ENCODE measurements at places on chromosomes 1 and 21. TPM values are rescaled to one million over a fixed set of nuclear protein-coding genes. Genes with fewer than 3 reads are reported as not detected.

GRCh38 chr1:53079251-53079650 is 17.2 kb downstream of the PODN start:
- no peak for DNase-seq

The CLCA4 gene
- 44.0 TPM for total RNA-seq

DNA sequence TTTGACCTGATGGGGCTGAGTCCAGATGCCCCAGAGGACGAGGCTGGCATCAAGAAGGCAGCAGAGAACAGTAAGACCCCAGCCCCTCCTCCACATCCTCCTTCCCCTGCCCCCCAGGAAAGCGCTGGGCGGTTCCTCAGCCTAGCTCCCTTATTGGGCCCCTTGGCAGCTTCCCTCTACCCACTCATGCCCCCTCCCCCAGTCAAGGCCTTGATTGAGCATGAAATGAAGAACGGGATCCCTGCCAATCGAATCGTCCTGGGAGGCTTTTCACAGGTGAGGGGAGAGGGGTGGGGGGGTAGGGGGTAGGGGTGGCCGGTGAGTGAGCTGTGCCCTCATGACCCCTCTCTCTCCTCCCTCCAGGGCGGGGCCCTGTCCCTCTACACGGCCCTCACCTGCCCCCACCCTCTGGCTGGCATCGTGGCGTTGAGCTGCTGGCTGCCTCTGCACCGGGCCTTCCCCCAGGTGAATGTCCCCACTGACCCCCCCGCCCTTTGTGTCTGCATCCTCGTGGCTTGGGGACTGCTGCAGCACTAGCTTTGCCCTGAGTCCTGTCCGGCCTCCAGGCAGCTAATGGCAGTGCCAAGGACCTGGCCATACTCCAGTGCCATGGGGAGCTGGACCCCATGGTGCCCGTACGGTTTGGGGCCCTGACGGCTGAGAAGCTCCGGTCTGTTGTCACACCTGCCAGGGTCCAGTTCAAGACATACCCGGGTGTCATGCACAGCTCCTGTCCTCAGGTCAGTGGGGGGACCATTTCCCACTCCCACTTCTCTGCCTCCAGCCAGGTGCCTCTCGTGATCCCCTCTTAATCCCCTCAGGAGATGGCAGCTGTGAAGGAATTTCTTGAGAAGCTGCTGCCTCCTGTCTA is 3.2 kb downstream of the LYPLA2 start:
- DNase-seq: no peak

DNA sequence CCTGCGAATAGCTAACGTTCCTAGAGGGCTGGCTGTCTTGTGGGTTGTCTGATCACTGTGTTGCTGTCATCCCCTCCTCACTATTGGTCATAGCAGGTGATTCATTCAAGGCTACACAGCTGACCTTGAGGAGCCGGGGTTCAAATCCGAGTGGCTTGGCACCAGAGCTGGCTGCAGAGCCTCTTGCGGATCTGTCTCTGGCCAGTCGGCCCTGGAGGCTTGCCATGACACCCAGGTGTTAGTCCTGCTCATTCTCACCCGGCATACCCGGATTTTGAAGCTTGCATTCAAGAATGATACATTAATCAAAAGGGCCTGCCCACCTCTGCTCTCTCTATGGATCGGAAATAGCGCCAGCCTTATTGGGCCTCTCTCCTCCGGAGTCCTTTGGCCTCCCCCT is 110.4 kb downstream of the DHRS3 start:
- DNase-seq: no peak

DNA sequence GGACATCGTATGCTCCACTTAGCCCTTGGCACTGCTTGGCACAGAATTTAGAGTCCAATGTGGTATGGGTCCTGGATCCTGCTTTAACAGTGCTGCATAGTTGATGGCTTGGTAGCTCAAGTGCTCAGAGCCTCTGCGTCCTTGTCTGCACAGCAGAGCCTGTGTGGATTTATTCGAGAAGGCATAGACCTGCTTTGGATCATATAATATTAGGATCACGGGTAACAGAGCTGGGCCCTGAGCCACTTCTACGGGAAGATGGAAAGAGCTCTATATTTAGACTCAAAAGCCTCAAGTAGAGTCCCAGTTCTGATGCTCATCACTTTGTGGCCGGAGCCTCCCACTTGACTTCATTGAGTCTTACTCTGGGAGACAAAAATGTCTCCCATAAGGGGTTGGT is 164.4 kb upstream of the EDN2 start:
- no peak for DNase-seq

GRCh38 chr1:109539676-109540075 is at the start of gene GPR61:
TSS of gene GPR61 (plus strand) at chr1:109539872. CDS start at chr1:109543023, 3,151 bp downstream.
- no peak for DNase-seq

The KCNQ4 gene
- total RNA-seq: 2.0 TPM

GRCh38 chr21:29033871-29034270 is 9.4 kb downstream of the USP16 start:
- no peak for DNase-seq

- no peak for DNase-seq
Observed at GRCh38 chr1:82710091-82710490, 909.4 kb downstream of the ADGRL2 start.

The C1orf21 gene
- 24.1 TPM for total RNA-seq

DNA sequence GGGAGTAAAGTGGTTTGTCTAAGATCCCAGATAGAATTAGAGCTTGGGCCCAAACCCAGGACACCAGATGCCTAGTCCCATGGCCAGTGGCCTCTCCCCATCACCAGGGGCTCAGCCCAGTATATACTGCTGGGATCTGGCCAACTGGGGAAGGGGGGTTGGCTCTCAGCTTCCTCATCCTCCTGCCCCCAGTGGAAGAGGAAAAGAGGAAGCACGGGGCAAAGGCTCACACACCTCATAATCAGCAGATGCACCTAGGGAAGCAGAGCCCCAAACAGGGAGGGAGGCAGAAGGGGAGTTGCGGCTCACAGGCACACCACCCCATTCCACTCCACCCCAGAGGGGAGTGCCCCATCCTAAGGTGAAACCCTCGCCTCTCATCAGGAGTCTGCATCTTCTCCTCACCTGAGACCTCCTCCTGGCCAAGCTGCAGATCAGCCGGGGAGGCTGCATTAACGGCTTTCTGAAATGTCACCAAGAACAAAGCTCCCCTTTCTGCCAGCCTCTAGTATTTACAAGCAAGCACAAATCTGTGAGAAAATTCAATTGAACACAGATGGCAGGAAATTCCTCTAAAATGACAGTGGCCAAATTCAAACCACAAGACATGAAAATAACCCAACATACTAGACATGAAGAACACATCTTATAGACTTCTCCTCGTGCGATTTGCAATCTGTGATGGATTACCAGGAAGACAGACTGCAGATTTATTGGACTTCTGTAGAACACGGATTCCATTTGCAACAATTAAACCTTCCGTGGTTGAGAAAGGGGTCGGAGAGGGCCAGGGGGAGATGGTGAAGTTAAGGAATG is 82.8 kb downstream of the GLIS1 start:
- no peak for DNase-seq

The ACTN2 gene
- total RNA-seq: 1.5 TPM

DNA sequence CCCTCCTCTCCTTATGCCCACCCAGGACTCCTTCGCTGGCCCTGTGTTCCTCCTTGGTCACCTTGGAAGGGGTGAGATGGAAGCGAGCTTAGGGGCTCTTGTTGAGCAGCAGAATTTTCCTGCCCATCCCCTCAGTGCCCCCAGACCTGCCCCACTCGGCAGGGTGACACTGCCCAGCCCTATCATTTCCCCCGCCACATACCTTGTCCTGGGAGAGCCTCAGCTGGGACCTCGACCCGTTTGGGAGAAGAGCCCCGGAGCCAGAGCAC is 1.4 kb upstream of the FNDC5 start:
- no peak for DNase-seq

The CYP2J2 gene
- total RNA-seq: 0.74 TPM

The GUCA2A gene
- not detected for total RNA-seq

All from vagina (tissue), 2 donors.